ENCODE measurements at places on chromosomes 6 and 20. TPM values are rescaled to one million over a fixed set of nuclear protein-coding genes. Genes with fewer than 3 reads are reported as not detected.

The TTBK1 gene
- total RNA-seq, result 0.08 TPM

The APCDD1L gene
- not detected for total RNA-seq

The REM1 gene
- total RNA-seq, result 0.18 TPM

The CALHM6 gene
- total RNA-seq, result not detected

The DDRGK1 gene
- total RNA-seq, result 68.6 TPM

The MED20 gene
- total RNA-seq, result 14.9 TPM

The MYB gene
- total RNA-seq, result 0.52 TPM

The SLC35D3 gene
- not detected for total RNA-seq

The DACT2 gene
- total RNA-seq, result 0.15 TPM

The SLC22A1 gene
- total RNA-seq, result 1.7 TPM

The TULP1 gene
- not detected for total RNA-seq

The HIVEP2 gene
- total RNA-seq, result 2.9 TPM

The DOK5 gene
- total RNA-seq, result not detected

The EMILIN3 gene
- total RNA-seq, result 0.47 TPM

The TNXB gene
- 0.57 TPM for total RNA-seq

The BPIFB4 gene
- total RNA-seq, result not detected

All from A549 treated with ZK216348 at 1 μM for 4 hours (cell line).